ENCODE measurements at places on chromosomes 3 and 15.

DNA sequence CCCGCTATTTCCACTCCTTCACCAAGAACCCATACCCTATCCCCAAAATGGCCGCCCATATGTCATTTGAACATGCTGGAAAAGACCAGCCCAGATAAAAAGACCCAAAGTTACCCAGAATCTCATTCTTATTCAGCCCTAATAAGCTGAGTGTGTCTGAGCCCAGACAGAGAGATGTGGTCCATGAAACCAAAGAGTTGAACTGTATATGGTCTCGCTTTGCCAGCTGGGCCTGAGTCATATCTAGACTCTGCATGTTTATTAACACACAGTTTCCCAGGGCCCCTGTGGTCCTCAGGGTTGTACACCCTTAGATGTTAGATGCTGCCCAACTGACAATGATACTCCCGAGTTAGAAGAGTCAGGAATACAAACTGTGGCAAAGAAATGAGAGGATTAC lies 201.9 kb upstream of the STRIT1 start:
- DNase-seq: no peak

DNA sequence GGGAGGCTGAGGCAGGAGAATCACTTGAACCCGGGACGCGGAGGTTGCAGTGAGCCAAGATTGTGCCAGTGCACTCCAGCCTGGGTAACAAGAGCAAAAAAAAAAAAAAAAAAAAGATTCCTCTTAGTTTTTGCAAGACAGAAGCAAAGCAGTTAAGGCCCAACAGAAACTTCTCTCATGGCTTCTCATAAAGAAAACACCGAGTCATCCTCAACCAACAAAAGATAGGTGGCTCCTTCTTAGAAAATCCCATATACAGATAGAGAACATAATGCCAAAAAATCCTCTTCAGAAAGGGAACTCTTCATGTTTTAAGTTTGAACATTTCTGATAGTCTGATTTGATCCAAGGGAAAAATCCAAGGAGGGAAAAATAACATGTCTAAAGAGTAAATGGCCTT lies 12.5 kb upstream of the SKIL start:
- DNase-seq: no peak

- peak; percentile 34 for DNase-seq
These were observed 114.8 kb downstream of the IGF1R start for GRCh38 chr15:98763179-98763578.

GRCh38 chr3:192817506-192817905 lies 90.2 kb upstream of the FGF12 start:
- no peak for DNase-seq

- no peak for DNase-seq
These were observed 19.8 kb downstream of the ST3GAL6 start for GRCh38 chr3:98782824-98783500.

GRCh38 chr15:99502182-99502581 lies 63.6 kb upstream of the MEF2A start:
- no peak for DNase-seq

DNA sequence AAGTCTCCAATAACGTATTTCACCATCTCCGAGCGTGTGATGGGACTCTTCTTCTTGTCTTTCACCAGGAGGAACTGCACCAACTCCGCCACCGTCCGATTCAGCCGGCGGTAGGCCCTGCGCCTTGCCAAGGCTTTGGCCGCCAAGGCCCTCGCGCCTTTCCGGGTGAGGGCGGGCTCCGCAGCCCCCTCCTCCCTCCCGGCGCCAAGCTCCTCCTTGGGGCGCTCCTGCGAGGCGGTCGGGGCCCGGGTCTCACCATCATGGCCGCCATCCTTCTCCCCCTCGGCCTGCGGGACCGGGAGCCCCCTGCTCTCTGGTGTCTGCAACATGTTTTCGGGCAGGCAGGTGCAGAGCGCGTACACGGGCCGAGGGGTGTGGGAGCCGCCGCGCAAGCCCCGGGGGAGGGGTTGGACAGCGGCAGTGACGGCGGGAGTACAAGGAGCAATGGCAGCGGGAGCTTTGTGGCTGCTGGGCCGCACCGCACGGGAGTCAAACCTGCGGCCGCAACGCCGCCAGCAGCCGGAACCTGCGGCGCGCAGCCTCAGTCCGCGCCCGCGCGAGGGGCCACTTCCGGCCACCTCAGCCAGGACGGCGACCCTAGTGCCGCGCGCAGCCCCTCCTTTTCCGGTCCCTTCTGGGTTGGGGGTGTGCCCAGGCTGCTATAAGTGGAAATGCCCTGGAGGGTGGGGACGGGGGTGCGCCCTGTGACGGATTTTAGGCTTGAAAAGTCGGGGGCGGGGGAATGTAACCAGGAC lies at the start of gene MAGEF1:
Gene MAGEF1, minus strand, starts transcription at position 572 of the 755 bp plus-strand sequence. Its CDS starts 243 bp downstream, at position 329.
- DNase-seq: peak; percentile 90

DNA sequence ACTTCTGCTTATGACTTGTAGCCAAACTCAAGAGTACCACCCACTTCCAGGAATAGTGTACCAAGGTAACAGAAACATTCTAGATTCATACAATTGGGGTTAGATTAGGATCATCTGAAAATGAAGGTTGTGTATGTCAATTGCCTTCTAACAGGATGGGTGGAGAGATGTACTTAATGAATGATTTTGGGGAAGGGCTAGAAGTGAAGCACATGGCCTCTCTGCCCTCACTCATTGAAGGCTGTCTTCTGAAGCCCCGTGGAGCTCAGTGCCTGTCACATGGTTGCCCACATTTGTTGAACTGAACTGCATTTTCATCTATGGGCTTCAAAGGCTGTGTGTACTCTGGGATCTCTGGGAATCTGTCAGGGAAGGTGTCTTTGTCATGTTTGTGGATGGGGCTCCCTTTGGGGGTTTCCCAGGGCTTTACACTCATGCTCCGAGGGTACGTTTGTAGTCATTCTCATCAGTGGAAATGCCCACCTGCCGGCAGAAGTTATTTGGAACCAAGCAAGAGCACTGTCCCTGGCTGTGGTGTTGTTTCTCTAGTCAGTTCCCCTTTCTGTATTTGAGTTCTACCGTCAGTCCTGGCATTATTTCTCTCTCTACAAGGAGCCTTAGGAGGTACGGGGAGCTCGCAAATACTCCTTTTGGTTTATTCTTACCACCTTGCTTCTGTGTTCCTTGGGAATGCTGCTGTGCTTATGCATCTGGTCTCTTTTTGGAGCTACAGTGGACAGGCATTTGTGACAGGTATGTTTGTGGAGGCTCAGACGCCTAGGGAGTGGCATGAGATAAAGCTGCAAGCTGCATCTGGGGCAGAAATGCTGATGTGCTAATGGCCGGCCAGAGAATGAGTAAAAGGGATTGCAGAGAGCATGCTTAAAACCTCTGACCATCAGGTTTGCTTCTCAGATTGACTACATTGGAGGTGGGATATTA lies 22.4 kb downstream of the CD86 start:
- DNase-seq: no peak

DNA sequence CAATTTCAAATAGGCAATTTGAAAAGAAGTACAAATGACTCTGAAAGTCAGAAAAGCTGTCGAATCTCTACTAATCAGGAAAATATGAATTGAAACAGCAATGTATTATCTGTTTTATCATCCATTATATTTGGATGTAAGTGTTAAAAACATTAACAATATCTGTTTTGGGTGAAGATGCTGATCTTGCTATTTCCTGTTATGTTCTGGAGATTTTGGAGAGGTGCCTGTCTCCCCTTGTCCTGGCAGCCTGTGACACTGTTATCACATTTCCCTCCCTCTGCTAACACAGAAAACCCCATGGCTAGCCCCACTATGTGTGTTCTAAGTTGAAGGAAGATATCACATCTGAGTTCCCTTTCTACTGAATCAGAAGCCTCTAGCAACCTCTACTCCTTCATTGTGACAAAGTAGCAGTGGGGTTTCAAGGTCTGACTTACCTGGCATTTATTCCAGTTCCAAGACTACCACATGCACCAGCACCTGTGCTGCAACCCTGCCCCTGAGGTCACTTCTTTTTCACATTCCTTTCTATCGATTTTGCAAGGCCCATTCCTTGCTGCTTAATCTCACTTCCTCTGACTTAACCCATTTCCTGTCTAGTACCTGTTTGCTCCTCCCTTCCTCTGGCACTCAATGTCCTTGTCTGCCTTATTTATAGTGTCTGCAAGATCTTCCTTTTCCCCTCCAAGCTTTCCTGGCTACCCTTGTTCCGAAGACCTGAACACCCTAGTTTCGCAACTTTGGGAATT lies 95.5 kb upstream of the COL8A1 start:
- no peak for DNase-seq

DNA sequence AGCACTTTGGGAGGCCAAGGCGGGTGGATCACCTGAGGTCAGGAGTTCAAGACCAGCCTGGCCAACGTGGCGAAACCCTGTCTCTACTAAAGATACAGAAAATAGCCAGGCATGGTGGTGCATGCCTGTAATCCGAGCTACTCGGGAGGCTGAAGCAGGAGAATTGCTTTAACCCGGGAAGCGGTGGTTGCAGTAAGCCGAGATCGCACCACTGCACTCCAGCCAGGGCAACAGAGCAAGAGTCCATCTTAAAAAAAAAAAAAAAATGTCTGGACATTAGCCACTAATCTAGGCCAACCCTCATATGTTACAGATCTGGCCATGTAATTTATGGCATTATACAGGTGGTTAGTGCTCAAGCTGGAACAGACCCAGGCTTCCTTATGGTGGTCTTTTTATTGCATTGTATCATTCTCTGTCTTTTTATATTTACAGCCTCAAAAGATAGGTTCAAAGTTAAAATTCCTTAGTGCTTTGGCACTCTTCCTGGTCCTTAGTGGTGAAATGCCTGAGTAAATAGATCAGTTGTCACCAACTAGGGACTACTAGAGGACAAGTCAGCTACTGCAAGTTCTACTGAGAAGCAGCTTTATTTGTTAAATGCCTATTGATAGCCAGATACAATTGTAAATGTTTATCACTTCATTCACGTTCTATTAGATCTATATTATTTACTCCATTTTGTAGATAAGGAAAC lies 16.0 kb downstream of the STARD9 start:
- DNase-seq: peak; percentile 11

- no peak for DNase-seq
These were observed 110.2 kb upstream of the NLGN1 start for GRCh38 chr3:173287361-173287760.

DNA sequence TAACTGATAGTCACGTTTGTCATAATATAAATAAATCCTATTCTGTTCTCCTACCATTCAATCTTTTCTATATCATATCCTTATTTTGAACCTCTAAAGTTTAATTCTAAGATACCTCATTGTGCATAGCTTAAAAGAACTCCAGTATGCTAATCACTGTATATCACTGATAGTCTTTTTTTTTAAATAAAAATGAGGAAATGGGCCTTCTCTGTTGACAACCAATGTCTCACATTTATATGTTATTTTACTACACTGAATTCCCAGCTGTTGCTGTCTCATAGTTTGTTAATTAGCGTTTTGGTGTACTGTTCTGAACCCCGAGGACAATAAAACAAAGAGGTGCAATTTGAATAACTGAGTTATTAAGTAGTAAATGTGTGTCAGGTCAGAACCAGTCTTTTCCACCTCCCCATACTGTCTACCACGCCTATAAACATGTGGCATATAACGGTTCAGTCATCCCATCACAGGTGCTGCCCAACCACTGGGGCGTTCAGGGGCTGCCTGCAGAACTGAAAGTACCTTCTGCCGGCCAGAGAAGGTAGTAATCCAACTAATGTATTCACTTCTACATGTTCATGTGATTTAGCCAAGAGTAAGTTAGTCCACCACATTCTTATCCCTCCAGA lies 14.9 kb downstream of the CBLB start:
- DNase-seq: no peak

DNA sequence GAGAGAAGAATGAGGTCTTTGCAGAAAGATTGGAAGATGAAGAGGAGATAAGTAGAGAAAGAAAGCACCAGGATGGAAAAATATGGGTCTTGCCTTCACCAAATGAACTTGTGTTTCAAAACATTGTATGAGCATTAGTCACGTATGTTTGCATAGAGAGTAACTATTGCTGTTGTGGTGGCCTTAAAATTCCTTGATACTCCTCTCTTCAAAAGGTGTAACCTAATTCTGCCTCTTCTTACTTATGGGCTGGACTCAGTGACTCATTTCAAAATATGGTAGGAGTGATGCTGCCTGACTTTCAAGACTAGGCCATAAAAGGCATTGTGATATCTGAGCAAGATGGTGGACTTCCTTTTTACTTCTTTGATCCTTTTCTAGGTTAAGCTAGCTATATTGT lies 228.7 kb upstream of the ZNF385D start:
- DNase-seq: no peak

DNA sequence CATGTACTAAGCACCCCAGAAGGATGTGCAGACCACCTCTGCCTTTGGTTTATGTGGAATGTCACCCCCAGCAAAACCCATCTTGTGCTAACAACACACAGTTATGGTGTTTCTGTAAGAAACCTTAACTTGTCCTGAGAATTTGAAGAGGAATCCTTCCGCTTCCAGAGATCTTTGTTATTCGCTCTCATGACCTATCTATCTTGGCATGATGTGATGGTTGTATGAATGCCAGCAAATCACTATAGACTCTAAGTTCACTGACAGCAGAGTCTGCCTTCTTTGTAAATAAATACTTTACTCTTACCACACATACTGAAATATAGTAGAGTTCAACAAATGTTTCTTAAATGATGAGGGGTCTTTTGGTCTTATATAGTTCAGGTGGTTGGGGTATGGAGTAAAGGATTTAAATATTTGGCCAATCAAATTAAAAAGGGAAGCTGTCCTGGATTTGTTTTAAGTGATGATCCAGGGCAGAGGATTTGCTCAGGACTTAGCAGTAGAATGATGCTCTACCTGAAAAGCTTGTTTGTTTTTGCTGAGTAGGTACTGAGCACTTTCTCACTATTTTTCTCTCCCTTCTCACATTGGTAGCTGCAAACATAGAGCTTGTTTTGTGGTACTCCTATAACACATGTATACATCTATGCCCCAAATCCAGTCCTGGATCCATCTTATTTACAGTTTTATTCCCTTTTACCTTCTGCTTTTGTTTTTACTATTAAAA lies 27.9 kb upstream of the RTP1 start:
- no peak for DNase-seq

GRCh38 chr3:32189693-32190092 lies 48.8 kb upstream of the CMTM8 start:
- DNase-seq: no peak

DNA sequence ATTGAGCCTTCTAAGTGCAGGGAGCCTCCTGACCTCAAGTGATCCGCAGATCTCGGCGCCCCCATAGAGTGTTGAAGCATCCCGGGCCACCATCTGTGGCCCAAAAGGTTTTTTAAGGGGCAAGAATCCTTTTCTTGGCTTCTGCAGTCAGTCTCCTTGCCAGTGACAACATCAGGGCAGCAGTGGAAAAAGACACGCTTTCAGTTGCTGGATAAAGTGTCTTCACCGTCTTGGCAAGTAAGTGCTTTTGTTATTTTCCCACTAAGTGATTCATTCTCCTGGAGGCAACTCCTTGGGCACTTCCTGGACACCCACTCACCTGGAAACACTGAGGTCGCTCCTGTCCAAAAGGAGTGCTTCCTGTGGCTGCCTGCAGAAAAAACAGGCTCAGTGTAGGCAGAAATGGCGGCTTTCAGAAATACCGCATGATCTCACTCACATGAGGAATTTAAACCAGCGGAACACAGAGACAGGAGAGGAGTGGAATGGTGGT lies 71.7 kb upstream of the ABHD2 start:
- DNase-seq: no peak

GRCh38 chr3:109071350-109072142 lies 46.4 kb downstream of the MORC1 start:
- DNase-seq: no peak

GRCh38 chr15:99719096-99719541 lies 14.1 kb downstream of the LYSMD4 start:
- no peak for DNase-seq
